ENCODE measurements at places on chromosomes 12 and 14.
A peak's percentile ranks its signal among the peaks of the same experiment; 100 is the strongest.

- no peak for DNase-seq
Measured at GRCh38 chr12:3097186-3097804, 20.1 kb downstream of the TSPAN9 start.

DNA sequence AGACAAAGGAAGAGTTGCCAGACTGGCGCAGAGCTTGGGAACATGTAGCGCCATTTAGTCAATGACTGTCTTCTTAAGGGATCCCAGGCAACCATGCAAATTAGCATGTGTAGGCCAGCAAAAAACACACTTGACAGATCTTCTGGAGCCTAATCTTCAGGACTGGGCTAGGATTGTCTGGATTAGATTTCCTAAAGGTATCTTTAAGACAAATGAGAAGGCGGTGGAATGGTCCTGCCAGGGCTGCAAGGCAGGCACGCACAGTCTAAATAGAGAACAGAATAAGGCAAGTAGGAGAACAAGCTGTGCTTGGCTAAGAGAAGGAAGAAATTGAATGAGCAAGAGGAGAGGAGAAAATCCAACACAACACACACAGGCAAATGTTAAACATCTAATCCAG, 80.0 kb downstream of the CIT start:
- DNase-seq: no peak

- no peak for DNase-seq
Measured at GRCh38 chr12:122849352-122850047, 14.2 kb downstream of the HIP1R start.

- DNase-seq: no peak
Measured at GRCh38 chr12:777550-778047, 25.2 kb downstream of the WNK1 start.

- no peak for DNase-seq
Measured at GRCh38 chr12:42868291-42868690, 278.7 kb upstream of the PRICKLE1 start.

DNA sequence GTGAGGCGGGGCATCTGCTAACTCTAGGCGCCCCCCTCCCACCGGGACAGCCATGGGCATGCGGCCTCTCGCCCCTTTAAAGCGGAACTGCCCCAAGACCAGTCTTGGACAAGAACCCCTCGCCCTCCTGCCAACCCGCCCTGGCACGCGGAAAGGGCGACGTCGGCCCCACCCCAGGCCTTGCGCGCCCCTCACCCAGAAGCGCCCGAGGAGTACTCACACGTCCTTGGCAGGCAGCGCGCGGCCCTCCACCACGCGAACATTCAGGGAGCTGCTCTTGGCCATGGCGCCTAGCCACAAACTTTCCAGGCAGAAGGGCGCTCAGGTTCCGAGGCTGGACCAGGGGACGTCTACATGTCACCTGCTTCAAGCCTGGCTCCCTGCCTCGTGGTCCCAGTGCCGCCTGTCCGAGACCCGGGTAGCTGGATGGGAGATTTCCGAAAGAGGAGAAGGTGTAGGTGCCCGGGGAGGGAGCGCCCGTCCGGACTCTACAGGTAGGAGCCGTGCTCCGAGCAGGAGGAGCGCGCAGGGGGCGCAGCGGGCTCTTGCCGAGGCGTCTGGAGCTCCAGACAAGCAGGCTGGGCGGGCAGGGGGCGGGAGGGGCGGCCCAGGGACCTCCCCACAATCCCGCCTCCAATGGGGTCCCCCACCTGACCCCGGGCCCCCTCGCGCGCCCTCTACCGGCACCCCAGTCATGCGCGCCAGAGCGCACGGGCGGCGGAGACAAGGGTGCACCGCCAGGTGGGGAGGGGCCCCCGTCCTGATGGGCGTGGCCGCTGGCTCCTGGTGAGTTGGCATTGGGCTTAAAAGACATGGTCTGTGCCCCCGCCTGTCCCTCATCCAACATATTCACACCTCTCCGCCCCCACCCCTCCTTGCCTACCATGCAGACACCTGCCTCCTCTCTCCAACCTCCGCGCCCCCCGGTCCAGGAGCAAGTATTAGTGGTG, at the start of gene RASAL1:
TSS of gene RASAL1 (minus strand) at position 584 of the 950 bp plus-strand sequence. CDS start at position 285, 299 bp downstream.
- peak; percentile 91 for DNase-seq

GRCh38 chr12:76530516-76530915, 29.1 kb downstream of the OSBPL8 start:
- no peak for DNase-seq

DNA sequence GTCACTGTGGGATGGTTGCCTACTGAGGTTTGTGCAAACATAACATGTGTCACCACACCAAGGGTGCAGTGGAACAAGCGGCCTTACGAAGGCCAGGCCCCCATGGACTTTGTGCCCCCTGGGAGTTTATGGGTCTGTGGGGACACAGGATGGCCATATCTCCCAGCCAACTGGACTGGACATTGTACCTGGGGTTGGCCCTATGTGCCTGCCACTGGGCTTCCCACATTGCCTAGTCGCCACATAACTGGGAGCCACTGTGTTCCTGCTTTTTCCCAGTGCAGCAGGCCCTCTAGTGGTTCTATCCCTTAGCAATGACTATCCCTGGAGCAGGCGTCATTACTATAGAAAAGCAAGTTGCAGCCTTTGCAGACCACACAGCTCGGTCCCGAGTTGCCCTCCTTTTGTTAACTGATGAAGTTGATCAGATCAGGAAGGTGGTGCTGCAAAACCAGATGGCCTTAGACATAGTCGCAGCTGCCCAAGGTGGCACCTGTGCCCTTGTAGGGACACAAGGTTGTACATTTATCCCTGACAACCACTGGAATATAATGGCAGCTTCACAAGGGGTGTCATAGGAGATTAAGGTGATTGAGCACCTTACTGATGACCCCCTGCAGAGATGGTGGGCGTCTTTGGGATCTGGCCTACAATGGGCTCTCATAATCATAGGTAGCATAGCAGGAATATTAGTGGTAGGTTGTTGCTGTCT, 15.2 kb upstream of the RNASE12 start:
- peak; percentile 5 for DNase-seq

DNA sequence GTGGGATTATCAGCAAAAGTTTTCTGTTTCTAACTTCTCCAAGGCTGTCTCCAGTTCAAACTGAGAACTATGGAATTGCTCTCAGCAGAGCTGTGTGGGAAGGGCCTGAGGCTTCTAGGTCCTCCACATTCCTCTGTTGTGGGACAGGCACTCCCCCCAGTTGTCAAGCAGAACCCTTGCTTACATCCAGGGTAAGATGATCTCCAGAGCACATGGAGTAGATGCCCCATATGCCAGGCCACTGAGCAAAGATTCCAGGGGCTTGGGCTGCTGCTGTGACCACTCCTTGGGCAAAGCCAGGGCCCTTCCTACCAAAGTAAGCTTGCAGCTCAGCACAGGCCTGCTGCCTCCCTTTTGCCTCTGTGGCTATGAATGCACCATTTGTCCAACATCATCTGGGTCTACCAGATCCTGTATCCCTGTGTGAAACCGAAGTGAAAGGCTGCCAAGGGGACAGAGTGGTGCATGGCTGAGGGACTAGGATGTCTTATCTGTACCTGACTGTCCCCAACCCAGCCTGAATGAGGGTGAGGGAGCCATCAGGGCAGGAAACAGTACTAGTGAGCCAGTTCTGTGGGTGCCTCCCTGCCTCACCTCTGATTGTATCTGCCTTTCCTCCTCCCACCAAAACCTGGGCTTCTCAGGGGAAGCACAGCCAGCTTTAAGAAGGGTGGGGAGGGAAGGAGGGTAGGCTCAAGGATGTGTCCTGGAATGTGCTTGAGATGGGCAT, 13.1 kb upstream of the ESPL1 start:
- no peak for DNase-seq

DNA sequence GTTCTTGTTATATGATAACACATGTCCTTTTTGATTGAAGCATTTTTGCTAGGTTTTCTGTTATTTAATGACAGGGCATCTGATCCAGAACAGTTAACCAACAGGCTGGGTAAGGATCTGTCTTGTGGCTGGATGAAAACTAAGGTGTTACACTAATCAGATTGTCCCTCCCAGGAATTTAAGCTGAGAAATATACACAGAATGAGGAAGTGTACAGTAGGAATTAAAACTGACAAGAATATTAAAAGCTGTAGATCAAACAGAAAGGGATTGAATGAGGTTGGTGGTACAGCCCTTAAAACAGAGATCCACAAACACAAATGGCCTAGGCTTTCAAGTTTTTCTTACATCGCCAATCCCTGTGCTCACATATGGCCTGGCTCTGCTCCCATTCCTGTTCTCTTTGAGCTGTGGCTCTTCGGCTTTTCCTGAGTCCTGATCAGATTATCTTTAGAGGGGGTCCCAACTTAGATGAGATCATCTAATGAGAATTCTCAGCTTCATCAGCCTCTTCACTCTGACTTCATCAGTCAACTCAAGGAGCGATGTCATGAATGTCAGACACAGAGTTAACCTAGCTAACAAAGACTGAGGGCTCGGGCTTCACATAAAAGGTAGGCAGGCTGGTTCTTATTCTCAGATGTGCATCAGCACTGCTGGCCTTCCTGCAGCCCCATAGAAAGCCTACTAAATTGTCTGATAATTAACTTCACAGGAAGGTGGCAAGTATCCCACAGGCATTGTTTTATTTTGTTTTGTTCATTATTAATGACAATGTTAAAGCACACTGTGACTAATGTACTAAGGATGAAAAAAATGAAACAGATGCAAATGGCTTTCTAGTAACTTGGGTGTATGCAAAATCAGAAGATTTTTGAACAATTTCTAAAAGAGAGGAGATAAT, 11.4 kb downstream of the PYGL start:
- DNase-seq: no peak

- no peak for DNase-seq
Measured at GRCh38 chr14:24978862-24979724, 70.9 kb downstream of the STXBP6 start.

DNA sequence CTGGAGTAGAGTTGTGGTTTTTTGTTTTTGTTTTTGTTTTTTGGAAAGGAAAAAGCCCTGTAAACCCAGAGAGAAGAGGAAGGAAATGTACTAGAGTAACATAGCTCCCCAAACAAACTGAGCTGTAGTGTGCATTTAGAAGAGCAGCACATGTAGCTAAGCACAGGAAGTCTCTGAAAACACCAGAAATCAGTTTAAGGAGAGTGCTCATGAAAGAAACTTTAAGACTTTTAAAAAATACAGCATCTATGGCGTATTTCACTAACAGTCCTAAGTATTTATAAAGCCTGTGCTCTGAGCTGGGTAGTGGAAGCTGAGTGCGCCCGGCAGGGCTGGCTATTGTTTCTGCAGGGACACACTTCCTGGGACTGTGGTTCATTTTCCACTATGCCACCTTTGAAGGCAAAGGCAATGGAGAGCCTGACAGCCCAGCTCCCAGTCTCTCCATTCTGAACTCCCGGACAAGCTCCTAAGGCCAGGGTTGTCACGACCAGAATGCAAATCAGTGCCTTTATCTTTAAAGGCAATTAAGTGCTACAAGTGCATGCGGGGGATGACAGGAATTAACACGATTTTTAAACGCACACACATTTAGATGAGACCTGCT, 45.4 kb downstream of the NIN start:
- DNase-seq: no peak

DNA sequence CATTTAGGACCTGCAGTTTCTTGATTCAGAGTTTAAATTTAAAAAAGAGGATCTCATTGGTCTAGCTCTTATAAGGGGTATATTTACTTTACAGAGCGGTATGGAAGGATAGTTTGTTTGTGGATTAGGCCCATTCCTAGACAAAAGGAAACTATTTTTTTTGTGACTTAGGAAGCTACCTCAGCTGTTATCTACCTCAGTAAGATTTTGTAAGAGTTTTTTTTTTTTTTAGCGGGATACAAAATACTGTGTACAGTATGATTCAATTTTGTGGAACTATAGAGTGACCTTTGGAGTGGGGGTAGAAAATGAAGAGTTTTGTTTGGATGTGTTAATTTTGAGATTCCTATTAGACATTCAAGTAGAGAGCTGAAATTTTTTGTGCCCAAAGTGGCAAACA, 104.6 kb upstream of the ATF1 start:
- DNase-seq: peak; percentile 25

- DNase-seq: no peak
Measured at GRCh38 chr12:38934686-38935085, 29.3 kb upstream of the CPNE8 start.

- DNase-seq: no peak
Measured at GRCh38 chr14:81473456-81474147, 60.1 kb downstream of the SEL1L start.

GRCh38 chr12:4855121-4855924, 54.4 kb upstream of the KCNA1 start:
- DNase-seq: peak; percentile 71

- DNase-seq: no peak
Measured at GRCh38 chr12:112584266-112584722, 165.5 kb downstream of the PTPN11 start.

GRCh38 chr12:3186546-3187215, 109.5 kb downstream of the TSPAN9 start:
- DNase-seq: no peak

- no peak for DNase-seq
Measured at GRCh38 chr12:19277711-19278110, 148.2 kb downstream of the PLEKHA5 start.

GRCh38 chr14:94773655-94774343, 3.9 kb upstream of the GSC start:
- no peak for DNase-seq

GRCh38 chr14:26328791-26329190, 269.0 kb downstream of the NOVA1 start:
- DNase-seq: no peak

DNA sequence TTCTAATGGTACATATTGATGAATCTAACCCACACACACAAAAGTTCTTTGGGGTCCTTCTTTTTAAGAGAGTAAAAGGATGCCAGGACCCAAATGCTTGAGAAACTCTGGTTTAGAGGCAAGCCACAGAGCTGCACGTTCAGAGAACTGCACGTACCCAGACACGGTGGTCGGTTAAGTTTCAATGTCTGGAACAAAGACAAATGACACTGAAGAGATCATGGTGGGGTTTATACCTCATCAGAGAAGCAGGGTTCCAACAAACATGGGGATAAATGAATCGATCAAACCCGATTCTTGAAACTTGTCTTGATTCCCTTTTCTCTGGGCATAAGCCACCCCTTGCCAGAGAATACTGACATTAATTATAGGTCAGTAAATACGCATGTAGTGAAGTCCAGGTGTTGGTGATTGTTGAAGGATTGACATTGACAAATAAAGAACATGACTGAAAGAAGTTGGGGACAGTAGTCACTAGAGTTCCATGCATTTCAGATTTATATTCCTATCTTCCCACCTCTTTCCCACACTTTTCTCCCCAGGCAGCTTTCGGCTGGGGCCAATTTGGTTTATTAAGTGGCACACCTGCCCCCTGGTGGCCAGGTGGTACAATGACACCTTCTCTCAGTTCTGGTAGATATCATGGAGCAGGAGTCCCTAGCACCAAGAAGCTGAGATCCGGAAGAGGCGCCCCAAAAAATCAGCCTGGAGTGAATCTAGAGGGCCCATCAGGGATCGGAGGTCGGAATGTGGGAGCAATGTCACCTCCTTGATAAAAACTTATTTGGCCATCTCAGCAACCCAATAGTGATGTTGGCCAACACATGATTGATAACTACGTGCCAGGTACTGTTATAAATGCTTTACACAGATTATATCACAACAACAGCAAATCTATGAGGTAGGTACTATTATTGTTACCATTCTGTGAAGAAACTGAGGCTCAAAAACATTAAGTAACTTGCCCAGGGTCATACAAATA, 17.8 kb upstream of the HDAC7 start:
- peak; percentile 54 for DNase-seq

Measured in NCI-H774 (cell line).